Activated CD8-positive, alpha-beta T cell treated with anti-CD3 and anti-CD28 coated beads for 36 hours (primary cell): ENCODE measurements at places on chromosomes 1 and 21.

- peaks cover 8% of the 10 kb centered on the region for H3K4me1 ChIP-seq
- H3K27ac ChIP-seq: no peak overlapping the region
- DNase-seq: no peak
- H3K36me3 ChIP-seq: no peaks in the 10 kb centered on the region
- H3K27me3 ChIP-seq: peaks cover 3% of the 10 kb centered on the region
Observed at GRCh38 chr1:235090406-235091069, 38.1 kb downstream of the TOMM20 start.

GRCh38 chr1:25817840-25818501 lies 1.8 kb upstream of the MTFR1L start:
- DNase-seq: no peak
- H3K36me3 ChIP-seq: peaks cover 7% of the 10 kb centered on the region
- H3K4me1 ChIP-seq: peaks cover 27% of the 10 kb centered on the region
- H3K4me3 ChIP-seq: peak overlapping the region; percentile 95
- no peaks in the 10 kb centered on the region for H3K27me3 ChIP-seq

GRCh38 chr1:50852889-50853288 lies 107.2 kb downstream of the FAF1 start:
- H3K36me3 ChIP-seq: peaks cover 7% of the 10 kb centered on the region
- H3K27me3 ChIP-seq: no peaks in the 10 kb centered on the region
- peaks cover 5% of the 10 kb centered on the region for H3K4me1 ChIP-seq

DNA sequence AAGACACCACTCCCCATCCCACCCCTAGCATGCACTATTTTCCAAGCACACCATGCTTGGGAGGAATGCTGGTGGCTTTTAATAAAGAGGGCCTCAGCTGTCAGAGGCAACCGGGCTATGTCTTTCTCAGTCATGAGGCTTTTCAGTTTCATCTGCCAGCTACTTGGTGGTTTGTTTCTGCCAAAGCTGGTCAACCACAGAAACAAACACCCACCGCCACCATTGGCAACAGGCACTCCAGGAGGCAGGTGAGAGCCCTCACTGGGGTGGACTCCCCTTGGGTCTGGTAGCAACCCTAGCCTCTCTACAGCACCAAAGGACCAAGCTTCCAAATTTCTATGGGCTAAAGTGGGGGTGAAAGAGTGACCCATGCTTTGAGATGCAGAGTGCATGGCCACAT lies 54.3 kb upstream of the CD1D start:
- H3K27me3 ChIP-seq: peaks cover 15% of the 10 kb centered on the region
- peak; percentile 15 for DNase-seq
- H3K4me3 ChIP-seq: no peak overlapping the region
- no peaks in the 10 kb centered on the region for H3K4me1 ChIP-seq

- no peaks in the 10 kb centered on the region for H3K36me3 ChIP-seq
- no peak overlapping the region for H3K27ac ChIP-seq
- H3K4me1 ChIP-seq: no peaks in the 10 kb centered on the region
- no peaks in the 10 kb centered on the region for H3K27me3 ChIP-seq
- no peak for DNase-seq
Observed at GRCh38 chr1:178048883-178049282, 45.0 kb upstream of the RASAL2 start.

GRCh38 chr1:28592321-28593071 lies 431 bp downstream of the RAB42 start:
- H3K36me3 ChIP-seq: peaks cover 5% of the 10 kb centered on the region
- no peak for DNase-seq
- no peak overlapping the region for H3K27ac ChIP-seq
- H3K27me3 ChIP-seq: peaks cover 10% of the 10 kb centered on the region
- H3K4me3 ChIP-seq: peak overlapping the region; percentile 68
- H3K4me1 ChIP-seq: peaks cover 9% of the 10 kb centered on the region

DNA sequence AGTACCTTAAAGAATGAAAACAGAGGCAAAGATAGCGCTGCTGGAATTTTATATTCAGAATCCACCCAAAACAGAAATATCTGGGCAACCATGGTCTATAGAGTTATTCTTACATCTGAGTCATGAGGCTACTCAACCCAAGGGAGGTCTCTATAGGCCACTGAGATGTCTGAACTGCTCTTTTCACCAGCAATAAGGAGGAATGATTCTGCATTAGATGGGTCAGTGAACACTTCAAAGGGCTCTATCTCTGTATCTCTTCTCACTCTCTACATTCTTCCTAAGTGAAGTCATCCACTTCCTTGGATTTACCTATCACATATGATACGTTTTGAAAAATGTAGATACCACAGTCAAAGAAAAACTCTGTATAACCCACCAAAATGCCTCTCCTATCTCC lies 90.2 kb upstream of the NGF start:
- no peak for DNase-seq
- H3K4me3 ChIP-seq: no peak overlapping the region
- H3K27me3 ChIP-seq: peaks cover 10% of the 10 kb centered on the region
- H3K36me3 ChIP-seq: no peaks in the 10 kb centered on the region
- H3K27ac ChIP-seq: no peak overlapping the region

GRCh38 chr1:169701261-169702005 lies 10.0 kb downstream of the SELL start:
- H3K27ac ChIP-seq: peak overlapping the region; percentile 82
- H3K4me1 ChIP-seq: peaks cover 93% of the 10 kb centered on the region
- no peak for DNase-seq
- H3K4me3 ChIP-seq: peak overlapping the region; percentile 3
- H3K27me3 ChIP-seq: no peaks in the 10 kb centered on the region

DNA sequence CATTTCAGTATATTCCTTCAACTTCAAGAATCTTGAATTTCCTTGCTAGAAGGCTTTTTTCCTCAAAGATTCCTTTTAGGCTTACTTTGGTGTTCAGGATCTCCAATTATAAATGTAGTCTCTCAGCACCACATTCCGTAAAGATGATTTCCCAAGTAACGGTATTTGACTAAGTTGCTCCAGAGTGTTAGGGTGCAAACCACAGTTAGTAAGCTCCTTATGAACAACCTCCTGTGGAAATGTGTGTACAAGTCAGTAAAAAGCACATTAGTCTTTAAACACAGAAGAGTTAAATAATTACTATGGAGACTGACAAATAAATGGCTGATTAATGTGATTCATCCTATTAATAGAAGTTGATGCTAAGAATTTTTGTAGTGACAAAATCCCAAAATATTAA lies 10.3 kb downstream of the DONSON start:
- H3K27me3 ChIP-seq: no peaks in the 10 kb centered on the region
- H3K4me1 ChIP-seq: peaks cover 11% of the 10 kb centered on the region
- DNase-seq: no peak
- peaks cover 35% of the 10 kb centered on the region for H3K36me3 ChIP-seq
- H3K4me3 ChIP-seq: no peak overlapping the region

- H3K36me3 ChIP-seq: peaks cover 43% of the 10 kb centered on the region
- H3K27ac ChIP-seq: peak overlapping the region; percentile 11
- no peak for DNase-seq
- H3K4me3 ChIP-seq: no peak overlapping the region
- peaks cover 13% of the 10 kb centered on the region for H3K4me1 ChIP-seq
- H3K27me3 ChIP-seq: no peaks in the 10 kb centered on the region
Observed at GRCh38 chr1:41014871-41015270, 6.7 kb downstream of the SLFNL1 start.

GRCh38 chr1:154741741-154742495 lies 128.2 kb downstream of the KCNN3 start:
- peaks cover 9% of the 10 kb centered on the region for H3K27me3 ChIP-seq
- peaks cover 51% of the 10 kb centered on the region for H3K4me1 ChIP-seq
- H3K36me3 ChIP-seq: no peaks in the 10 kb centered on the region
- H3K4me3 ChIP-seq: no peak overlapping the region

DNA sequence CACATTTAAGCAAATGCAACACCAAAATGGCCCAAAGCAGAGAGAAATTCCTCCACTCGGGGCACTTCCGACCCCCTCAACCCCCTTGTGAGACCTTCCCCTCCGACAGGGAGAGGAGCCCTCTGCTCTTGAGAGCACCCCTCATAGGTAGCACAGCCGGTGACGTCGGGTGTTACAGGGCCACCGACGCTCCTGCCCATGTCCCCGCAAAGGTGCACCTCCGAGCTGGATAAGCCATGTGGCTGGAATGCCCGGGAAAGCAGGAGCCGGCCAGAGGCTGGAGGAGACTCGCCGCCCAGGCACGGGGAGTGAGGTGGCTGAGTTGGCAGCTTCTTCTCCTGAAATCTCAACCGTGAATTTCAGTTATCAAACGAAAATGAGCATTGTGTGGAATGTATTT lies 67.1 kb upstream of the ARHGEF16 start:
- H3K36me3 ChIP-seq: no peaks in the 10 kb centered on the region
- H3K27ac ChIP-seq: no peak overlapping the region
- no peak overlapping the region for H3K4me3 ChIP-seq
- DNase-seq: no peak
- H3K27me3 ChIP-seq: peaks cover 6% of the 10 kb centered on the region
- no peaks in the 10 kb centered on the region for H3K4me1 ChIP-seq

GRCh38 chr1:55049914-55050278 lies 10.5 kb downstream of the PCSK9 start:
- DNase-seq: no peak
- no peak overlapping the region for H3K4me3 ChIP-seq
- H3K4me1 ChIP-seq: no peaks in the 10 kb centered on the region
- H3K36me3 ChIP-seq: no peaks in the 10 kb centered on the region
- H3K27me3 ChIP-seq: no peaks in the 10 kb centered on the region

GRCh38 chr1:117633423-117633822 lies 27.6 kb downstream of the TENT5C start:
- DNase-seq: no peak
- peaks cover 40% of the 10 kb centered on the region for H3K27me3 ChIP-seq

DNA sequence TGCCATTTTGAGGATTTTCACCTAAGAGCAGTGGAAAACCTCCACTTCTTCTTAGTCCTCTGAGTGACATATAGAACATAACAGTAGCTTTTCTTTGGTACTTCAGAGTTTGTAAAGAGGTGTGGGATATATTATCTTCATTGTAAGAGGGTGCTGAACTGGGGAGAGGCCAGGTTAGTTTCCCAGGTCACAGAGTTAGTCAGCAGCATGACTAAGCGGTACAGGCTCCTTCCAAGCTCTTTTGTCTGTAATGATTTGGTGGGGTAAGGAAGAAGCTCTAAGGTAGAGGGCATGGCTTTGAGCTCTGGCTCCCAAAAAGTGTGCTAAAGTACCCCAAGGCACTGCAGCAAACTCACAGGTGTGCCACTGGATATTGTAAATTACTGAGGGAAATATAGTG lies 325.0 kb upstream of the PLXNA2 start:
- H3K4me1 ChIP-seq: no peaks in the 10 kb centered on the region
- DNase-seq: no peak
- peaks cover 13% of the 10 kb centered on the region for H3K27me3 ChIP-seq
- H3K4me3 ChIP-seq: no peak overlapping the region
- H3K36me3 ChIP-seq: no peaks in the 10 kb centered on the region

- H3K36me3 ChIP-seq: peaks cover 19% of the 10 kb centered on the region
- H3K4me1 ChIP-seq: peaks cover 49% of the 10 kb centered on the region
- peak overlapping the region; percentile 96 for H3K27ac ChIP-seq
- no peak overlapping the region for H3K4me3 ChIP-seq
- DNase-seq: no peak
Observed at GRCh38 chr1:27519331-27520258, 29.6 kb upstream of the WASF2 start.

DNA sequence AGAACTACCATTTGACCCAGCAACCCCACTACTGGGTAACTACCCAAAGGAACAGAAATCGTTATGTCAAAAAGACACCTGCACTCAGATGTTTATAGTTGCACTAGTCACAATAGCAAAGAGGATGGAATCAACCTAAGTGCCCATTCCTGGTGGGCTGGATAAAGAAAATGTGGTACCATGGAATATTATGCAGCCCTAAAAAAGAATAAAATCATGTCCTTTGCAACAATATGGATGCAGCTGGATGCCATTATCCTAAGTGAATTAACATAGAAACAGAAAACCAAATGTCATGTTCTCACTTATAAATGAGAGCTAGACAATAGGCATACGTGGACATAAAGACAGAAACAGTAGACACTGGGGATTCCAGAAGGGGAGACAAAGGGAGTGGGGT lies 32.5 kb upstream of the IRF2BP2 start:
- H3K4me3 ChIP-seq: no peak overlapping the region
- no peak for DNase-seq
- H3K4me1 ChIP-seq: peaks cover 4% of the 10 kb centered on the region
- H3K27ac ChIP-seq: no peak overlapping the region

GRCh38 chr21:35658242-35658641 lies 402.1 kb downstream of the SETD4 start:
- no peaks in the 10 kb centered on the region for H3K27me3 ChIP-seq
- H3K27ac ChIP-seq: no peak overlapping the region
- no peak for DNase-seq
- peaks cover 6% of the 10 kb centered on the region for H3K4me1 ChIP-seq

- H3K4me1 ChIP-seq: peaks cover 9% of the 10 kb centered on the region
- no peaks in the 10 kb centered on the region for H3K27me3 ChIP-seq
- no peak for DNase-seq
- H3K36me3 ChIP-seq: no peaks in the 10 kb centered on the region
- H3K4me3 ChIP-seq: no peak overlapping the region
Observed at GRCh38 chr1:174839211-174839610, 160.5 kb upstream of the CACYBP start.

GRCh38 chr1:206588492-206588891 lies 23.8 kb downstream of the EIF2D start:
- H3K4me1 ChIP-seq: peaks cover 80% of the 10 kb centered on the region
- H3K4me3 ChIP-seq: no peak overlapping the region
- H3K27me3 ChIP-seq: no peaks in the 10 kb centered on the region
- no peak for DNase-seq

GRCh38 chr1:20729155-20729931 lies 3.2 kb downstream of the SH2D5 start:
- H3K4me1 ChIP-seq: peaks cover 15% of the 10 kb centered on the region
- no peaks in the 10 kb centered on the region for H3K36me3 ChIP-seq
- no peak for DNase-seq

DNA sequence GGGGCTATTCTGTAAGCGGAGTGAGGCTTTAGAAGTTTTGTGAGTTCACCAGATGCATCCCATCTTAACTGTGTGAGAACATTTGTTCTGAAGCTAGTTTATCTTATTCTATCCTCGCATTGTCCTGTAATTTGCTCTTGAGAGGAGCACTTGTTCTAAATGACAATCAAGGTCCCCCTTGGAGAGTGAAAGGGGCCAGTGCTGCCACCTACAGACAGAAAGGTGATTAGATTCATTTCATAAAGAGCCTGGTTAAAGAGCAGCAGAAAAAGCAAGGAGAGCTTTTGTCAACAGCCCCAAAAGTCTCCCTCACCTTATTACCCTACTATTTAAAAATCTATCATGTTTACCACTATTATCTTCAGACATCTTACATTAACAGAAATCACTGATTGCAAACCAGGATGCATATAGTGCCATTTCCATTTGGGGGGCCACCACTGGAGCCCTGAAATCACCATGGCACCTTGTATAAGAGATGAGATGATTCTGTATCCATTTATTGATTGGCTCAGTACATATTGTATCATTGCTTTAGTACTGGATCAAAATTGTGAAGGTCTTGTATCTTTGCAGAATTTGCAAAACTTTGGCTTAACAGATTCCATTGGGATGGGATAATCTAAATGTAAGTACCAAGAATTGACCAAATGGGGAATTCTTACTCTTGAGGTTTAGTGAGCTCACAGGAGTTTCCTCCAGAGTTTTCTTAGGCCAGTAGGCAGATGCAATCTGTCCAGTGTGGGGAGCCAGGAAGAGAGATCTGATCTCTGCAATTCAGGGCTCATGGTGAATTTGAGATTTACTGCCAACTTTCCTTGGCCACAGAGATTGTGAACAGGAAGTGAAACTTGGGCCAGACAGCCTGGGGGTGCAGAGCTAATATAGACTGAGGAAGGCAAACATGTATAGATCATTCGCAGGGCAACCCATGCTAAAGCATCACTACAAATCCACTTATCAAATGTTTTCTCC lies 64.3 kb upstream of the TRABD2B start:
- H3K36me3 ChIP-seq: no peaks in the 10 kb centered on the region
- H3K27me3 ChIP-seq: no peaks in the 10 kb centered on the region
- no peak overlapping the region for H3K4me3 ChIP-seq
- no peak overlapping the region for H3K27ac ChIP-seq
